ENCODE measurements at places on chromosomes 2 and 18. TPM values are rescaled to one million over a fixed set of nuclear protein-coding genes. Genes with fewer than 3 reads are reported as not detected.

CRIM1 gene
- total RNA-seq, result 4.4 TPM

ITGA4 gene
- total RNA-seq, result 152 TPM

GPR155 gene
- 19.8 TPM for total RNA-seq

CDH20 gene
- not detected for total RNA-seq

AQP12B gene
- total RNA-seq, result not detected

ARHGEF4 gene
- 3.3 TPM for total RNA-seq

SIX3 gene
- 0.10 TPM for total RNA-seq

RAB6C gene
- total RNA-seq, result not detected

PCARE gene
- total RNA-seq, result not detected

AMER3 gene
- not detected for total RNA-seq

SP110 gene
- 128 TPM for total RNA-seq

INHA gene
- not detected for total RNA-seq

ITGAV gene
- total RNA-seq, result 5.6 TPM

MOGAT1 gene
- total RNA-seq, result not detected

PDIA6 gene
- total RNA-seq, result 138 TPM

NPHP1 gene
- 0.60 TPM for total RNA-seq

MAP4K4 gene
- 90.2 TPM for total RNA-seq

DUSP11 gene
- 25.6 TPM for total RNA-seq

CYP20A1 gene
- 21.1 TPM for total RNA-seq

SLC14A1 gene
- total RNA-seq, result 3.8 TPM

IL1A gene
- not detected for total RNA-seq

Data from activated CD8-positive, alpha-beta T cell treated with anti-CD3 and anti-CD28 coated beads, Interleukin-2, amount 10 ng/mL, durations not matched to agents 7 days and 5 days (primary cell).